A172 (cell line): ENCODE measurements at places on chromosomes 11 and 22. TPM values are rescaled to one million over a fixed set of nuclear protein-coding genes. Genes with fewer than 3 reads are reported as not detected.

DNA sequence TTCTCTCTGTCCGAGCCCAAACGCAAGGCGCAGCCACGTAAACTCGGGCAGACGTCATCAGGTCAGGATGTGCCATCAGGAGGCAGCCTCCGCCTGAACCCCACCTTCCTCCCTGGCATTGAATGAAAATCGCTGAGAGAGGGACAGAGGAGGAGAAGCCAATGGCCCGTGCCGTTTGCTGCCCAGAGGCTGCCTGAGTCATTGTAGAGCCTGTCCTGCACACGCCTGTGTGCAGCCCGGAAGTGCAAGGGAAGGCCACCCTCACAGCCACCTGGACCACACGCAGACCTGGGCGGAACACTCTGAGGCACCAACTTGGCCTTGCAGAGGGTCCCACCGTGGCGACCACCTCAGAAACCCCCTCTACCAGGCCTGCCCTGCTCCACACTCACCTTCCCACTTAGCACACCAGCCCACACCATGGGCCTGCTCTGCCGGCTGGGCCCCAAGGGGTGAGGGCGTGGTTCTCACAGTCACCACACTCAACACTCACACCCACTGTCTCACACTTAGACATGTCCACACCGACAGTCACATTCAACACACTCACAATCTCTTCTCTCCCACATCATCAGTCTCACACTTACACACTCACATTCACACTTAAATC, 9.1 kb downstream of the CHID1 start:
- no peak for DNase-seq

DNA sequence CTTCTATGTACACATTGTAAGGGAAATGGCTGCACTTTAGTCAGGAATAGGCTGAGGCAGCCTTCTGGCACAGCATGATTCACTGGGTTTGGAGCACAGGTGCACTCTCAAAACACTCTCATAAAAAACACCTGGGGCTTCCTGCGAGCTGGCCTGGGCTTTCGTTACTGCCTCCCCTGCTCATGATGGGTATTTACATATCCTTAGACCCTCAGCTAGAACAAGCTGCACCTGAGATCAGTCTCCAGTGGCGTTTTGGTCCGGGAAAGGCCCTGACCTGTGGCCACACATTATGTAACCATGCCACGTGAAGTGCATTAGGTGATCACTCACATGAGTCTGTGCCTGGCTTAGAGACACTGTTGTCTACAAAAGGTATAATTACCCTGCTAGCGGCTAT, 321.7 kb downstream of the TMEM135 start:
- DNase-seq, result no peak

DNA sequence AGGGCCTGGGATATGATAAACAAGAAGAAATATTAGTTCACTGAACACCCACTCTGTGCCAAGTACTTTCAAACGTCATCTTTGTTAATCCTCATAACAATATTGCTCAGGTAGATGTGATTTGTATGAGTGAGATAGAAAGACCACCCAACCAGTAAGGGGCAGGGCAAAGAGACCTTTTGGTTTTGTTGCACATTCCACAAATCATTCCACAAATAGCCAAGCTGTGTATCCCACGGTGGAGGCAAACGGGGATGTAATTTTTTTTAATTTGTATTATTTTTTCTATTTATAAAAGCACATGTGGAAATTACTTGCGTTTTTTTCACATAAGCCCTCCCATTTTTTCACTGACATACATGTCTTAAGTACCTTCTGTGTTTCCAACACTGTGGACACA, 29.0 kb downstream of the LAYN start:
- no peak for DNase-seq

- DNase-seq, result peak; percentile 1
Observed at GRCh38 chr22:20919718-20920117, 2.5 kb downstream of the CRKL start.

- DNase-seq, result no peak
Observed at GRCh38 chr11:64809781-64810241, 540 bp downstream of the MEN1 start.

DNA sequence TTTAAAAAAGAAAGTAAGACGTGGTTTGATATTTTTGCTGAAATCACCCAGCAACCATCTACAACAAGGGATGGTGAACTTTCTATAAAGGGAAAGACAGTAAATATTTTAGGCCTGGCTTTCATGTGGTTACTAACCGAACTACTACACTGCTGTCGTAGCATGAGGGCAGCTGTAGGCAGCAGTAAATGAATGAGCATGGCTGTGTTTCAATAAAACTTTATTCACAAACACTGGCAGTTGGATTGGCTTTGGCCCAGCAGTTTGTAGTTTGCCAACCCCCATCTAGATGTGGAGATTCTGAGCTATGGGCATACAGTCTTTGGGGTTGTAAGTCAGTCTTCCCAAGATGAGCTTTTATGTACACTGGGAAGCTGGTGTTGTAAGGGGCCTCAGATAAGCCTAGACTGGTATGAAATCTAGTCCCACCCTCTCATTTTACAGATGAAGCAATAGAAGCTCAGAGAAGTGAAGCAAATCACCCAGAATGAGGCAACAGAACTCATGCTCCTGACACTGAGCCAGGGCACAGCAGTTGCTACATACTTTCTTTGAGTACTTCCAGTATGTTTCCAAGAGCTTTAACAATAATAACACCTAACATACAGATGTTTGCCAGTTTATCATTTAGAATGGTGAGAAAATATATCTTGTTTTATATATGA, 204.4 kb downstream of the ADAMTS15 start:
- no peak for DNase-seq

DNA sequence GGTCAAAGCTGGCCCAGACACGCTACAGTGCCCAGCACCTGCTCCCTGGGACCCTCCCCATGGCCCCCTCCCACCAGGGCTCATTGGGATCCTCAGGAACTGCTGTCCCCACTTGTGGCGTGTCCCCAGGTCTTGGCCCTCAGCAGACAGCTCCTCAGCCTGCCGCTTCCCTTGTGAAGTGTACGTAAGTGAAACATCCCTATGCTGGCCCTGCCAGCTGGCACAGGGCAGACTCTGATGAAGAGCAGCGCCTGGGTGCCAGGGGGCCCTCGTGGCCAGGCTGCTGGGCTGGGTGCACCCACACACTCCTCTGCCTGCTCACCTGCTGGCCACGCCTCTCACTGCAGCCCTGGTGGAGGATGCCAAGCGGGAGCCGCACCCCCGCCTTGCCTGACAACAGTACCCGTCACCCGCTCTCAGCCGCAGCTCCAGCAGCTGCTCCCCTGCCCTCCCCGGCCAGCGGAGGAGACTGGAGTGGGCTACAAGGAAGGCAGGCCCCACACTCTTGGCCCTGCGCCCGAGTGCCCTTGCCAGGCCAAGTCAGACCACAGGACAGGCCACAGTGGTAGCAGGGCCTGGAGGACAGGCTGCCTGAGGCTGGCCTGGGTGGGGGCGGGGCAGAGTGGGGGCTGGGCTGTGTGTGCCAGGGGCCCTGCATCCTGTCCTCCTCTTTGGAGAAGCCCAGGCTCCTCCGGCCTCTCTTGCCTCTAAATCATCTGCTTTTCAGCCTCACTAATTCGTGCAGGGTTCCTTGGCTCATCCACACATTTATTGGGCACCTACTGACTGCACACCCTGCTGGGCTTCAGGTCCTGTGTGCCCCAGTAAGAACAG, 39.5 kb downstream of the IGF2 start:
- DNase-seq, result no peak

DNA sequence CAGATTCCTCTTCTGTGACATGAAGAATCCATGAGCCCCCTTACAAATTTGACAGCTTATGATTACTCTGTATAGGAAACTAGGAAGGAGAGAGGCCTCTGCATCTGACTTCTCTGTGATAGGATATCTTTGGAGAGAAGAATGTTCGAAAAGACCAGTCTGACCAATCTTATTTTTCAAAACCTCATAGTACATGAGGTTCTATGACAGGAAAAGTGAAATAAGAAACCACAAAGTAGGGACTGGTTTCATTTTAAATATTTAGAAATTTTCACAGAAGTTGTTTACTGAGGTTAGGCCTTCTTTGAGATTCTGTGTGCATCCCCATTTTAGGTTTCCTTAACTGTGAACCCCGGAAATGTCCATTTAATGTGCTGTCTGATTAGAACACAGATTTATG, 2.1 kb upstream of the OR4X1 start:
- no peak for DNase-seq

DNA sequence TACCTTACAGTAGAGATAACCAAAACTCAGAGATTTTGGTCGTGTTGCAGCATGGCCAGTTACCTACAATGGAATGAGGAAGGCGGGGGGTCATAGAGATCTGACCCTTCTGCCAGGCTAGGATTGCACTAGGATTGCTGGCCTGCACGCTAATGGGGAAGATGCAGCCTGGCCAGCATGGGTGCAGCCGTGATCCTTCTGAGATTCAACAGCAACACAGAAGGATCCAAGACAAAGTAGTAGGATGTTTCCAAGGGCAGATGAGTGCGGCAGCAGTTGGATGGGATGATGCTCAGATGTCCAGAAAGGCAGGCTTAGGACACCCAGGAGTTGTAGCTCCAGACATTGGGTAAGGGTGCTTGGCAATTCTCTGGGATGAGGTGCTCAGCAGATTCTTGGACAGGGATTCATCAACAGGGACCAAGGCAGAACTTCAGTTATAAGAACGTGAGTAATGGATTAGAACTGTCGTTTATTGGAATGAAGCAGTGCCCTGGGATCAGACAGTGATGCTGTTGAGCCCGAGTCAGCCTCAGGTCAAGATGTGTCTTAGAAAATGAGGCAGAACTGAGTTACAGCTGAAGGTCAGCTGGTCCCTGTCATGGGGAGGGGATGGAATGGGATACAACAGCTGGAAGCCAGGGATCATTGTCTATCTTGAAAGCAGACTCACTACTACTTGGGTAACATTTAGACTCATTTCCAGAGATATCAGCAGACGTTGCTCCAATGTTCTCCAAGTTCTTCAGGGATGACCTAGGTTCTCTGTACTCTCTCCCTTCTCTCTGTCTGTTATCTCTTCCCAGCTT, 71.0 kb downstream of the PARVA start:
- no peak for DNase-seq

DNA sequence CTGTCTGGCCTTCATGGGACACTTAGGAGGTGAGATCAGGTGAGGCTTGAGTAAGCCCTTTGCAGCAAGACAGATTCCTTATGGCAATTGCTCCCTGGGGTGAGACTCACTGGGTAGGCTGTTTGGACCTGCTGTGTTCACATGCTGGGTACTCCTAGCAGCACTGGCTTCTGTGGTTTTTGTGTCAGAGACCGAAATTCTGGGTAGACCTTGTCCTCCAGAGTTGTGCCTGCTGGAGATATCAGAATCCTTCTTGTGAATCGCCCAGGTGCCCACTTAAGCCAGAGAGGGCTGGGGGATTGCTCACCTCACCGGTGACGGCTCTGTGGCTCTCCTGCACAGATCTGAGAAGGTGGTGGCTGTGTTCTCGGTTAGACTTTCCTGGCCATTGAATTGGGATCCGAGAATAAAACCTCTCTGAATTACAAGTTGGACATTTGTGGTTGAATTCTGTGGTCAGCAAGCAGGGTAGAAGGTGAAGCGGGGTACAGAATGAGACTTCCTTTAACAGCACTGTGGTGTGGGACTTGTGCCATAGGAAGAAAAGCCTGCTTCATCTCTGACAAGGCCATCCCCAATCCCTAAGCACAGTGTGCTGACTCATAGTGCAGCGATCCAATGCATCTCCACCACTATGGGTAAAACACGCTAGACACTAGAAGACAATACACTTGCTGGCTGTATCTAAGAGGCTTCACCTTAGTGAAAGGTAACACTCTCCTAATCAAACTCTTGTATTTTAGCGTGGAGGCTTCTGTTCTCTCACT, 52.5 kb upstream of the TTC12 start:
- peak; percentile 84 for DNase-seq

DNA sequence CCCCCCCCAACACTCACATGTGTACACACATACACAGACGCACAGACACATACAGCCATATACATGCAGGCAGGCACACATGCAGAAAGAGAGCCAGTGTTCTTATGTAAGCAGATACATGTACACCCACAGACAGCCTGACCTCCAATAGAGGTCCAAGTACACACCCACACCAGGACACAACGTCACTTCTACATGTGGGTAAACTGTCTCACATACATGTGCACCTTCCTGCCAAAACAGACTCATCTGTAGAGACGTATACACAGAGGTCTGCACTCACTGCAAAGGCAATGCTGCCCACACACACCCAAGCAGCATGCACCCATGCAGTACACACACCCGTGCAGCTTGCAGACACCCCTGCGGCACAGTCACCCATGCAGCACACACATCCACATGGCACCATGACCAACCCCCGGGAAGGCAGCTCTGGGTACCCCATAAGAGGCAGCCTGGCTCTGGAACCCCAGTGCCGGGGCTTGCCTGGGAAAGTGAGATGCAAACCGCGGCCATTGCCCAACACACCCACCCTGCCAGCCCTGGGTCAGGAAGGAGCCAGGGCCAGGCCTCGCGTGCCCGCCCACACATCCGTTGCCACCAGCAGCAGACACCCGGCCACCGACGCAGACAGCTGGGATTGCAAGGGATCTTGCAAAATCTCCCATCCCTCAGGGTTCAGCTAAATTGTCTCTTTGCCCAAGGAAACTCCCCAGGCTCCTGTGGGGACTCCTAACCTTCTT, 10.1 kb downstream of the CASTOR1 start:
- no peak for DNase-seq

GRCh38 chr11:57979532-57980079, 44.1 kb upstream of the OR9Q1 start:
- no peak for DNase-seq

DNA sequence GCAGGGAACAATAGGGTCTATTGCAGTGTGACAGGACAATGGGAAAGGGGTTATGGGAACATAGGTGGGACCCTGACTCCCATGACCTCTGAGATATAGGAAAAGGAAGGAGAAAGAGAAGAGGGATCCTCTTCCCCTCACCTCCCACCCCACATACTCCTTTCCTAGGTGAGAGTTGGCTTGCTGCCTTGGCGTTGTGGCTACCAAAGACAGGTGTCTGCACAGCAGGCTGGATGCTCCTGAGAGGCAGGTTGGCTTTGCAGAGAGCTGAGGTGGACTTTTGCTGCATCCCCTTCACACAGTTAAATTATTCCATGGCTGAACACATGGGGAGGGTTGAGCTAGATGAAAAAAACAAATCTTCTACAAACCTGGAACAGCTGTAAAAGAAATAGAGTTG, 80.7 kb downstream of the SYT9 start:
- DNase-seq, result no peak

DNA sequence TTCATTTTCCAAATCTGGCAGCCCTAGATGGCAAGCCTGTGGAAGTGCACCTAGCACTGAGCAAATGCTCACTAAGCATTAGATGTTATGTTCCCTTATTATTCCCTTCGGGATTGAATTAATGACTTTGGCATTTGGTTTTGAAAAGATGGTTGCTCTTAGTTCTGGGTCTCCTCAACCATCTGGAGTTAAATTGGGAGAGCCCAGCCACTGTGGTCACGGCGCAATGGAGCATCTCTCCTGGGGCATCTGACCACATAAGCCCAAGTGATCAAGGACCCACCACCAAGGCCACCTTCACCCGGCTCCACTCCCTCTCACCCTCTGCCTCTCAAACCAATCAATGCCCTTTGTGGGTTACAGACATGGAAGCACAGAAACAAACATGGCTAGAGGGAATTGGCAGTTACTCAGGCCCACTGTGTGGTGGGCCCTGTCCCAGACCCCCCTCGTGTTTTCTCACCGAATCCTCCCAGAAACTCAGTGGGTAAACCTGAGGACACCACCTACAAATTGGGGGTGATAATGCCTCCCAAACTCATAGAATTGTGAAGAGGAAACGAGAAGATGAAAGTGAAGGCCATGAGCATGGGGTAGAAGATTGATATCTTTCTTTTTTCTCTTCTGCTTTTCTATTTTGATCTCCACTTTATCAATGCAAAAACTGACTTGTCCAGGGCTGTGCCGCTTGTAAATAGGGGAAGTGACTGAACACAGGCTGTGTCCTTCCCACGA, 52.2 kb downstream of the IRAG1 start:
- no peak for DNase-seq

SERPING1 gene
- total RNA-seq, result 0.74 and 4.8 TPM in 2 replicates

OR5P2 gene
- not detected in 2 replicates for total RNA-seq

HEPHL1 gene
- total RNA-seq, result not detected in 2 replicates

OR52E2 gene
- total RNA-seq, result not detected in 2 replicates
